T-helper 17 cell (primary cell): ENCODE measurements at places on chromosomes 1 and 21. TPM values are rescaled to one million over a fixed set of nuclear protein-coding genes. Genes with fewer than 3 reads are reported as not detected.

DNA sequence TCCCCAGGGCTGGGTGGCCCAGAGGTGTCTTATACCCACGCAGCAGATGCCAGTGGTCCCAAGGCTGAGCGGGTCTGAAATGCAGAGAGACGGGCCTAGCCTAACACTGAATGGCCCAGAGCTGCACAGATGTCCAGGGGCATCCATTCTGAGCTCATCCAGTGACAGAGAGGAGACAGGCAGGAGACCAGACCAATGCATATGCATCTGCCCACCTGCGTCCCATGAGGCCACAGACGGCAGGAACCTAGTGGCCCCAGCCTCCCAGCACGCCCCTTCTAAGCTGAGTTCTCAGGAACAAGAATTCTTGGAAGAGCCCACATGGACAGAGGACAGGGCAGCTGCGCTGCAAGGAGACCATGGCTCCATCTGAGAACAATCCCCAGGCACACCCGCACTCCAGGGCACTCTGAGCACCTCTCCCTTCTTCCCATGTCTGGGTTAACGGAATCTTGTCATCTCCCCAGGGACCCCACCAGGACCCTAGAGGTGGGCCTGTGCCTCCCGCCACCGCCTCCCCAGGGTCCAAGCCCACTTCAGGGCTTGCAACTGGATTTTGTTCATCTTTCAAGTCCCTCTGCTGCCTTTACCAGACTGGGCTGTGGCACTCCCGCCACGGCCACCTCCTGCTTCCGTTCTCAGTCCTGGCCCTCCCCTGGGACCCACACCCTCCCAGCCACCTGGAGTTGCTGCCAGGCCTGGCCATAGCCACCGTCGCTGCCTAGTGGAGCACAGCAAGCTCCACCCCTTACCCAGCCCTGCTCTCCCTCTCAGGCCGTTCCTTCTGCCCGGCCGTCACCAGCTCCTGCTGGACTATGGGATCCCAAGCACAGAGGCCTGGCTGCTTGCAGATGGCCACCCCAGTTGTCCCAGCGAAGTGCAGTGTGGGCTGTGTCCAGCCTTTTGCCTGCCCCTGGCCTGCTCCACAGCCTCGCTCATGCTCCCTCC, 3.3 kb downstream of the WNT3A start:
- DNase-seq: no peak

GRCh38 chr1:158799689-158800088, 18.7 kb upstream of the OR6N2 start:
- no peak for DNase-seq

- no peak for DNase-seq
Observed at GRCh38 chr1:15154480-15155036, 1.0 kb downstream of the TMEM51 start.

The BTBD8 gene
- total RNA-seq: 1.8 TPM

- DNase-seq: no peak
Observed at GRCh38 chr1:35691080-35691479, 27.6 kb downstream of the C1orf216 start.

GRCh38 chr1:65820983-65821382, 28.3 kb downstream of the PDE4B start:
- no peak for DNase-seq

- DNase-seq: no peak
Observed at GRCh38 chr1:65812065-65812464, 19.4 kb downstream of the PDE4B start.
